ENCODE measurements at places on chromosomes 16 and 17.

GRCh38 chr17:78637643-78638420, 60.6 kb upstream of the DNAH17 start:
- no peak for DNase-seq

GRCh38 chr17:13600475-13601321, 1.0 kb downstream of the HS3ST3A1 start:
- no peak for DNase-seq

GRCh38 chr16:30746638-30747175, 1.5 kb upstream of the PHKG2 start:
- DNase-seq: no peak

DNA sequence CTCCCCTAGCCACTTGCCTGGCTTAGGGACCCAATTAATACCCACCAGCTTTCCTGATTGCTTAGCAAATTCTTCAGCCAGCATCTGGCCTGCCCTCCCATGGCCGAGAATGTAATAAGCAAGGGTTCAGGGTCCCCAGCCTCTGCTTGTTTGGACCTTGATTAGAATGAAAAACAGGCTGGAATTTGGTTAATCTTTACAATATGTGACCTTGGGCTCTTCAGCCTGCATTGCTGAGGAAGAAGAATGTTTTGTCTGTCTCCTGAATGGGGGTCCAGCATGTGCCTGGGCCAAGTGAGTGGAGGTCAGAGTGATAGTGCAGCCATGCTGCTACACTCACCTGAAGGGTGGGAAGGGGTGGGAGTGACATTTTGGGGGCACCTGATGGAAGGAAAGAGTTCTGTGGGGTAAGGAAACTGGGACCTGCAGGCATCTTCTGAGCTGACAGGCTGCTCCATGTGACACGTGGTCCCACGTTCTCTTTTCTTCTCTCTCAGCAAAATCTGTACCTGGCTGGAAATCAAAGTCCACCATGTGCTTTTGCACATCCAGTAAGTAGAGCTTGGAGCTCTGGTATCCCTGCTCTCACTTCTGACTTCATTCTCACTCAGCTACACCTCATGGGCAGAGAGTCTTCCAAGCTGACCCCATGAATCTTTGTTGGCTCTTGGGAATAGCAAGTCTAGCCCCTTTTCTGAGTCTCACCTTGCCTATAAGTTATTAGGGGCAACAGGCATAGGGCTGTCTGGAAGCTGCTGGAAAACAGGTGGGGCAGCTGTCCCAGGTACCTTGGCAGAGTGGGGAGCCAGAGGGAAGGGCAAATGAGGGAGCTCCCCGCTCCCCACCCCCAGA, 5.3 kb downstream of the TMEM106A start:
- DNase-seq: no peak

DNA sequence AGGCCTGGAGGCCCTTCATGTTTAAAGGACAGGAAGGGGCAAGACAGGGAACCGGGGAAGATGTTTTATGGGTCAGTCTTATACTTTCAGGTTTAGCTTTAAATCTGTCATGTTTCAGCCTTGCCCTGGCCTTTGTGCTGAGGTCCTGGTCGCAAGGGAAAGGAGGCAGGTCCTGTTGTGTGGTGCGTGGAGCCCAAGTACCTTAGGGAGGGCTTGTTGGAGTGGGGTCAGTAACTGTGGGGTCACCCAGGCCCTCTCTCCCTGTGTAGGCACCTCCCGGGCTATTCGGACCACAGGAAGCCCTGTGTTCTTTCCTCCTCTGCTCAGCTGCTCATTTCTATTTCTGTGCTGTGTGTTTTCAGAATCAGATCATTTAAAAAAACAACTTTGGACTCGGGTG, 42.7 kb downstream of the MPRIP start:
- DNase-seq: no peak

Data from activated CD8-positive, alpha-beta memory T cell treated with anti-CD3 and anti-CD28 coated beads for 24 hours (primary cell).